Stimulated activated CD4-positive, alpha-beta T cell treated with anti-CD3 and anti-CD28 coated beads, Interleukin-1b, Interleukin-23, amount 100 ng/mL, for 4 hours (primary cell): ENCODE measurements at places on chromosomes 2 and 18.

DNA sequence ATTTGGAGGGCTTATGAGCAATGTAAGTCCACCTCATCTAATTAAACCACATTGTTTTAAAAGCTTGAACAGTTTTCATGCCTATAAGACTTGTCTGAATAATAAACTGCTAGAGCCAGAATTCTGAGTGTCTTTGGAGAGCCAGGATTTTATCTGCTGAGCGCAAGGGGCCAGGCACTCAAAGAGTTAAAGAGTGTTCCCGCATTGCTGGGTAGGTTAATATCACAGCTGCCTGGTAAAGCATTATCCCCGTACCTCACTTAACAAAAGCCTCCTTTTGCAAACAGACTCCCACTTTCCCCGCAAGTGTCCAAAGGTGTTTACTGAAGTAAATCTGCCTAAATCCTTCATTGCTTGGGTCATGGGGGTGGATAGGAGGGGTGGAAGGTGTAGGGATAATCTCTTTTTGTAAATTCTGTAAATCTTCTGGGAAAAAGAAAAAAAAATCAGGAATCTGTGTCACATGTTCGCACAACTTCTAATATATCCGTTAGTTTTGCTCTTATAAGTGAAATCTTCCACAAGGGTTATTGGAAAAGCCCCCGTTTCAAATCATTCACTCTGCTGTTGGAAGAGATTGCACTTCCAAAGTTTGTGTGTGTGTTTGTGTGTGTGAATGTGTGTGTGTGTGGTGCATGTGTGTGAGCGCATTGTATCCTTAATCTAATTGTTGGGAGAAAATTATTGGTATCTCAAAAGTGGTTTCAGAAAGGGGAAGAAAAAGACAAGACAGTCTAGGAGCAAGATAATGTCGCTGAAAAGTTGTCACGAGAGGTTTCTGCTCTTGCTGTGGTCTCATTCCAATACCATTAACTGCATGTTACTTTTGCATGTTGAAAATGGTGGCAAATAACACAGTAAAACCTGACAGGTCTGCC is 10.7 kb downstream of the ZEB2 start:
- no peak for DNase-seq

GRCh38 chr2:178530625-178531142 is 50.4 kb downstream of the PLEKHA3 start:
- DNase-seq = no peak

GRCh38 chr2:239806276-239806675 is 218.9 kb downstream of the NDUFA10 start:
- no peak for DNase-seq

GRCh38 chr18:62802523-62802922 is 87.2 kb downstream of the PHLPP1 start:
- DNase-seq = no peak

DNA sequence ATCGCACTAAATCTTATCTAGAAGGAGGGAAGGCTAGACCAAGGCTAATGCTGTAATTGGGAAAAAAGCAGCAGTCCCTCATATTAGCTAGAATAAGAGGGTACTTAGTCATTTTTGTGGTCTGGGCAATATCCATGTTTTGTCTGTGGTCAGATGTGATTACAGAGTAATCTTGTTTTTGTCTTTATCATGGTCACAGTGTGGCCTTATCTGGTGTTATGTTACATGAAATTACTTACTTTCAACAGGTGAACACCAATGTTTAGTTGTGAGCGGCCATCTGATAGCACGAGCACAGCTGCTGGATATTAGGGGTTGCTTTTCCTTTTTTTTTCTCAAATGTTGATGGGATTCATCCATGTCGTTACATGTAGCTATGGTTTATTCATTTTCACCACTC is 23.7 kb upstream of the PLEKHM3 start:
- DNase-seq = no peak

GRCh38 chr2:204116159-204116792 is 179.7 kb downstream of the ICOS start:
- no peak for DNase-seq

DNA sequence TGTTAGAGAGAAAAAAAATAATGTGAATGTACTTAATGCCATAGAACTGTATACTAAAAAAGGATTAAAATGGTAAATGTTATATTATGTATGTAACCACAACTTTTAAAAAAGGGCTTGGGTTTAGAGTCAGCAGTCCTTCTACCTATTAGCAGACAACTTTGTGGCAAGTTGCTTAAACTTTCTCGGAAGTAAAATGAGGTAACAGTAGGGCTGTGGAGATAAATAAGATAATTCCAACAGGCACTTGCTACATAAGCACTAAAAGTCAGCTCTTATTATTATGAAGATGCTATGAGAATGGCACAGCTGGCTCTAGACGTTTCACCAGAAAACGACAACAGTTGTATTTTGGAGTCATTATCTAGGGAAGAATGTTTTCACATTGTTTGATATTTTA is 31.3 kb downstream of the AAK1 start:
- no peak for DNase-seq

GRCh38 chr18:34787931-34788532 is 77.9 kb downstream of the DTNA start:
- no peak for DNase-seq
